ENCODE measurements at places on chromosomes 1 and 21.

GRCh38 chr1:113027449-113027848, 45.5 kb upstream of the LRIG2 start:
- DNase-seq, result no peak

GRCh38 chr1:21298981-21299391, 8.7 kb upstream of the ECE1 start:
- DNase-seq, result no peak

DNA sequence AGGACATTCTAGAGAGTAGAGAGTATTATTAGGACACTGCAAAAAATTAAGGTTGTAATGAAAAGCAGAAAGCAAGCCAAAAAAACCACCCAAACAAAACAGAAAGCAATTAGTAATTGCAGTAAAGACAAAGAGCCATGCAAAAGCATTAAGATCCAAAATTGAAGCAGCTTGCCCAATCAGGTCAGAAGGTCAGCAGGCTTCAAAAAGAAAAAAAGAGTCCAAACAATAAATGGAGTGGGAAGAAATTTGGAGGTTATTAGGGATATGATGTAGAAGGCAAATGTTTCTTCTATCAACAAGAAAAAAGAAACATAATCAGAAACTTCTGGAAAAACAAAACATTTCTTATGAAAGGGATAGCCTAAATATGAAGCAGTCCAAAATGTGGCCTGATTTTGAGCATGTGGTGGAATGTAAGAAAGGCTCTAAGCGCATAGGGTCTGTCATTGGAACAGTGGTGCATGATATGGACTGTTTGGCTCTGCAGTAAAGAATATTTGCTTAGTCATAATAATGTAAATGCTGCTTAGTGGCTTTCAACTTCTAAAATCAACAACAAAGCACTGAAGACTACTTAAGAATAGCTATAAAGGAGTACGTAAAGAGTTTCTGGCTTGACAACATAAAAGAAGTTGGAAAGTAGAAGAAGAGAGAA, 4.8 kb downstream of the STUM start:
- DNase-seq, result no peak

GRCh38 chr1:193339401-193339800, 153.0 kb upstream of the B3GALT2 start:
- no peak for DNase-seq

- no peak for DNase-seq
Observed at GRCh38 chr1:194366705-194367104, 1180.3 kb upstream of the B3GALT2 start.

GRCh38 chr1:162138599-162139181, 69.2 kb downstream of the NOS1AP start:
- no peak for DNase-seq

- no peak for DNase-seq
Observed at GRCh38 chr21:36202726-36203602, 46.3 kb downstream of the DOP1B start.

GRCh38 chr1:89364954-89365550, 1.2 kb downstream of the GBP6 start:
- DNase-seq, result no peak

- DNase-seq, result no peak
Observed at GRCh38 chr1:53616511-53616910, 122.5 kb downstream of the GLIS1 start.

- DNase-seq, result no peak
Observed at GRCh38 chr1:196377811-196378210, 230.4 kb downstream of the KCNT2 start.

GRCh38 chr1:56973923-56974742, 8.3 kb upstream of the C8B start:
- DNase-seq, result no peak

GRCh38 chr21:37636152-37636860, 269.7 kb downstream of the DYRK1A start:
- DNase-seq, result no peak

DNA sequence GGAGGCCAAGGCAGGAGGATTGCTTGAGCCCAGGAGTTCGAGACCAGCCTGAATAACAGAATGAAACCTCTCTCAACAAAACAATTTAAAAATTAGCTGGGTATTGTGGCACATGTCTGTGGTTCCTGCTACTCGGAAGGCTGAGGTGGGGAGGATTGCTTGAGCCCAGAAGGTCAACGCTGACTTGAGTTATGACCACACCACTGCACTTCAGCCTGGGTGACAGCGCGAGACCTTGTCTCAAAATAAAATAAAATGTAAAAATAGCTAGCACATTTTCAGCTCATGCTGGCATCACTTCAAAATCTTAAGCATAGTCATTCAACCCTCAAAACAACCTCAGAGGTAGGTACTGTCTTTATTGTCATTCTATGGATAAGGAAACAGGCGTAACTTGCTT, 6.4 kb downstream of the JAK1 start:
- DNase-seq, result no peak

GRCh38 chr21:25845729-25846256, 111.0 kb downstream of the GABPA start:
- no peak for DNase-seq

DNA sequence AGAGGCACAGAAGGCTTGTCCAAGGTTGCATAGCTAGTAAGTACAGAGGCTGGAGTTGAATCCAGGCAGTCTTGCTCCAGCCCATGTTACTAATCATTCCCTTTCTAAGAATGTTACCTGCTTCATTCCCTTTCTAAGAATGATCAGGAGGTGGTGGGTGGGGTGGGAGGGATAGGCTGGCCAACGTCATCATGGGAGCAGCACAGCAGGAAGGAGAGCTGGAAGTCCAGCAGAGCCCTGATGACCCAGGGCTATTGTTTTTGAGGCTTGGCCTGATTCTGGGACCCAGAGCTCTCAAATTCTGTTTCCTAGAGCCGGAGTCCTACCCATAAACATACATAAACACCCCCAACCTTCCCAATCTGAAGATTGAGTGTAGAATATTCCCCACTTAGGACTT, 11.8 kb upstream of the CSF1 start:
- no peak for DNase-seq

GRCh38 chr1:213201380-213202155, 150.5 kb downstream of the RPS6KC1 start:
- no peak for DNase-seq

DNA sequence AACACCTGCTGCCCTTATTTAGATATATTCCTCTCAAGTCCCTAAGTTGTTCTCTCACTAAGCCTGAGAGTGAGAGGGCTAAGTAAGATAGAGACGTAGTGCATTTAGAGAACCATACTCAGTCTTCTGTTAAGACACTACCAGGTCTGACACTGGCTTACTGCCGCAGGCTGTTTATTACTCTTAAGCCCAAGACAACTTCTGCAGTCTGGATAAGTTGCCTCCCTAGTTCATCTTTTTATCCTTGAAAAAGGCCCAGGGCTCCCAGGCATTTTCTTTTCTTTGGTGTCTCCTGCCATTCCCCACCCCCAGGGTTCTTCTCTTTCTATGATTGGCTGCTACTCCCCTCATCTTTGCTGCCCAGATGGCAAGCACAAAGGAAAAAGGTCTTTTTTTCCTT, 38.7 kb downstream of the CACHD1 start:
- DNase-seq, result no peak

DNA sequence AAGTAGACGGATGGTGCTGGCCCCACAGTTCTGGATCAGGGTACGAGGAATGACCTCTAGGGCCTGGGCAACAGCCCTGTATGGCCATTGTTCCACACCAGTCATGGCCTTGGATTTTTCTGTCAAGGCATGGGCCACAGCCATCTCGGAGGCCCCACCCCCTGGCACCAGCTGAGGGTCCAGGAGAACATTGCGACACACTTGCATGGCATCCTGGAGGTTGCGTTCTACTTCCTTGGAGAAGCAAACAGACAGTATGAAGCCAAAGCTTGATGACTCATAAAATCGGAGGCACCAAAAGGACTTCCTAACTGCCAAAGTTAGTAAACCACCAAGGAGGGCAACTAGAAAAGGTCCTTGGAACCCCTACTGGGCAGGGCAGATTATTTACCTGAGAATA, 11.9 kb upstream of the VHLL start:
- DNase-seq, result no peak

DNA sequence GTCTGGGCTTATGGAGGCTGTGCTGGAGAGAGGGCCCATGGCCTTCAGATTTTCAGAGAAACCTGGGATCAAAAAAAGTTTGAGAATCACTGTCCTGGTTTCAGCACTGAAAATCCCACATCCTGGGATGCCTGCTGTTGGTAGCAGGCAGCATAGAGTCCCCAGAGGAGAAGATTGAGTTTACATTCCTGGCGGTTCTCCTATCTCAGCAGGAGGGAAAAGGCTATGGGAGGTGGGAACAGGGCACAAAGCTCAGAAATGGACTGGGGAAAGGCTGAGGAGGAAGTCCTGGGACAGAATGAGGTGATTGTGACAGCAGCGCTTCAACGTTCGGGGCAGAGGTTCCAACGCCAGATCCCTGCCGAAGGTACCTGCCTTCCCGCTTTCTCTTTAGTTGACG, 103.4 kb downstream of the ETS2 start:
- DNase-seq, result no peak

DNA sequence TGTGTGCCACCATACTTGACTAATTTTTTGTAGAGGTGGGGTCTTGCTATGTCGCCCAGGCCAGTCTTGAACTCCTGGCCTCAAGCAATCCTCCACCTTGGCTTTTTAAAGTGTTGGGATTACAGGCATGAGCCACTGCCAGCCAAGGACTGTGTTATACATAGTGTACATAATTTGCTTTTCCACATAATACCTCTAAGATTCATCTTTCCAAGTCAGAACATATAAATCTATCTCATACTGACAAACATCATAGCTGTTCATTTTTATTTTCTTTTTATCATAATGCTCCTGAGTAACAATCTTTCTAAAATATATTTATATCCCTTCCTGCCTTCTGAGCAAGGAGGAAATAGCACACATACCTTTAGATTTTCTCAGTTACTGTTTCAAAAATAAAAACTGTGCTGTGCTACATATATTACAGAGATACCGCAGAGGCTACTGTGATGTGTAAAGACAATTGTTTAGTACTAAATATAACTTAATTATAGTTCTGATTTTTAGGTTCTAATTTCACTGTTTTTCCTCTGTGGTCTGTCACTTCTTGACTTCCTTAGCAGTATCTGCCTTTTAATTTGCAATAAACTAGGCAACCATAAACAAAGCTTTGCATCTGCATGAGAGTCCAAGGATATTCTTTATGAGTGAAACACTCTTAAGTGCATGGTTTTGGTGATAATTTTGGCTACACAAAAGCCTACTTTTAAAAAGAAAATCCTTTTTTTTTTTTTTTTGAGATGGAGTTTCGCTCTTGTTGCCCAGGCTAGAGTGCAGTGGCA, 59.3 kb downstream of the EYA3 start:
- no peak for DNase-seq

- no peak for DNase-seq
Observed at GRCh38 chr1:59005491-59006288, 221.8 kb upstream of the JUN start.

DNA sequence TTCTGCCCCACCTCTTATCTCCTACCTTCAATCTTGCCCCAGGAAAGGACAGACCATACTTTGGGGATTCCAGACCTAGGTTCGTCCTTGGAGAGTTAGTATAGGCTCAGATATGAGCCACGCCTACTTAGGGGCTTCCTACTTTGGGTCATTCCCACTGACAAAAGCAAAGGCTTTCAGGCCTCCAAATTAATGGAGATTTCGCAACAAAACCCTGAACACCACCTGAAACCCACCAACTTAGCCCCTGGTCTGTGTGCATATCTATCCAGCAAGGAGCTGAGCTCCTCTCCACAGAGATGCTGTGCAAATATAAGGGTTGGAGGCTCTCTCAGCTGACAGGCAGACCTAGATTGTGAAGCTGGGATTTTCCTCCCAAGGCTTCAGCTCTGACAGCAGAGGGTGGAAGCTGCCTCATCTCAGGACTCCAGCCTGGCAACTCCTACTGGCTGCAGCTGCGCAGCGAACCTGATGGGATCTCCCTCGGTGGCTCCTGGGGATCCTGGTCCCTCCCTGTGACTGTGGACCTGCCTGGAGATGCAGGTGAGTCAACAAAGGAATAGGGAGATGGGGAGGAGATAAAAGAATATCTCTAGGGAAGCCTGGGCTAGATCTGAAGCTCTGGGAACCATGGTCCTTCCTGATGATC, 2.1 kb downstream of the MPL start:
- no peak for DNase-seq

- DNase-seq, result no peak
Observed at GRCh38 chr1:241219449-241219848, 137.6 kb downstream of the RGS7 start.

- no peak for DNase-seq
Observed at GRCh38 chr1:48044311-48044710, 47.1 kb upstream of the TRABD2B start.

GRCh38 chr1:157984469-157984868, 9.0 kb upstream of the KIRREL1 start:
- DNase-seq, result no peak

DNA sequence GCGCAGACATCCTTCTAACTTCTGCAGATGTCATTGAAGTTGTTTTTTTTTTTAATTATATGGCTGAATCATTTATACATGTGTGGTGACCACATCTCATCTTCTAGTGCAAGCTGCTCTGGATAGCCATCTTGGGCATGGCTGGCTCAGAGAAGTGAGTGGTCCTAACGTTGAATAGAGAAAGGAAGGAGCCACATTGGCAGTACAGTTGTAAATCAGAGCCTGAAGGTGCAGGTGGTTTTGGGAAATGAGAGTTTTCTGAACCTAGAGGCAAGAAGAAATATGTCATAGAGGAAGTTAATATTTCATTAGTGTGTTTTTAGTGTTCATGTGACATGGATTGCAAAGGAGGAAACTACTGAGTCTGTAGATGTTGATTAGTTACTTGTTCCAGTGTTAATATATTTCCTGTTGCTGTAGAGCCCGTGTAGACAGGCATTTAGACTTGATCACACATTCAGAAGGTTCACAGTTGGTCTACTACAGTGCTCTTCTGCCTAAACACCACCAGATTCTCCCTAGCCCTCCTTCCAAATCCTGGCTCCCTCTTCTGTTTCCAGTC, 163.7 kb downstream of the ROR1 start:
- DNase-seq, result no peak

DNA sequence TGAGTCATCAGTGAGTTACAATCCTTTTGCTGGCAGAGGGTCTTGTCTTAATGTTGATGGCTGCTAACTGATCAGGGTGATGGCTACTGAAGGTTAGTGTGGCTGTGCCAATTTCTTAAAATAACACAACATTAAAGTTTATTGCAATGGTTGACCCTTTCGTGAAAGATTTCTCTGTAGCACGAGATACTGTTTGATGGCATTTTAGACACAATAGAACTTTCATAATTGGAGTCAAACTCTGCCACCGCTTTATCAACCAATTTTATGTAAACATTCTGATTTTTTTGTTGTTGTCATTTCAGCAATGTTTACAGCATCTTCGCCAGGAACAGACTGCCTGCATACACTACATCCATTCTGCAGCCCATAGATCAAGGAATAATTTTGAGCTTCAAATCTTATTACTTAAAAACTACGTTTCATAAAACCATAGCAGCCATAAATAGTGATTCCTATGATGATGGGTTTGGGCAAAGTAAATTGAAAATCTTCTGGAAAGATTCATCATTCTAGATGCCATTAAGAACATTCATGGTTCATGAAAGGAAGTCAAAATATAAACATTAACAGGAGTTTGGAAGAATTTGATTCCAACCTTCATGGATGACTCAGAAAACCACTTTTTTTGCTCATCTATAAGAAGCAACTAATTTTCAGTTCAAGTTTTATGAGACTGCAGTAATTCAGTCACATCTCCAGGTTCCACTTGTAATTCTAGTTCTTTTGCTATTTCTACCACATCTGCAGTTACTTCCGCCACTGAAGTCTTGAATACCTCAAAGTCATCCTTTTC, 85.9 kb downstream of the TYW3 start:
- DNase-seq, result no peak

GRCh38 chr1:229470406-229471043, 36.6 kb upstream of the ACTA1 start:
- no peak for DNase-seq

GRCh38 chr1:25039229-25039628, 109.2 kb upstream of the RUNX3 start:
- DNase-seq, result no peak

- no peak for DNase-seq
Observed at GRCh38 chr21:22020221-22020620, 1022.0 kb downstream of the NCAM2 start.
